ENCODE measurements at places on chromosomes 7 and 10.

DNA sequence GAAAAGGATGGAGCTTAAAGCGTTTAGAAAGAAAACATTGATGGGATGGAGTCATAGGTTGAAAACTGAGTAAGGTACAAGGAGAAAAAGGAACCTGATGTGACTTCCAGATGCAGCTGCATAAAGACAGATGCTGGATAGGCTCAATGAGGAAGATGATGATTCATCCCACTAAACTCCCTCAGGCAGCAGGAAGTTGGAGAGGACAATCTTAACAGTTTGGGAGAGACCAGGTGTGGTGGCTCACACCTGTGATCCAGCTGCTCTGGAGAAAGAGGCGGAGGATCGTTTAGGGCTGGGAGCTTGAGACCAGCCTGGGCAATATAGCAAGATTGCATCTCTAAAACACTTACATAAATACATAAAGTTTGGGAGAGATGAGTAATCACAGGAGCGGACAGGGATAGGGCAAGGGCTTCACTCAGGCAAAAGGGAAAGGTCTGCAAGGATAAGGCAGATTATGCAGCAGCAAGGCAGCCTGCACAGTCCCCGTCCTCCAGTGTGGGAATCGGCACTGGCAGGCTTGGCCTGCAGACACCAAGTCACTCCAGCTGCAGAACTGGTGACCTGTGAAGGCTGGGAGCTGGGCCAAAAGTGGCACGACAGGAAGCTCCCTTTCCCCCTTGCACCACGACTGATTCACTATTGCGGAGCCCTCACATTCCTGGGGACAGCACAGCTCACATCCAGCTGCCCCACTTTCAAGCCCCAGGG, 438.5 kb downstream of the GRID1 start:
- no peak for DNase-seq
- no peaks in the 10 kb centered on the region for H3K4me1 ChIP-seq
- no peak overlapping the region for H3K4me3 ChIP-seq

GRCh38 chr7:56099653-56100052, 6.6 kb downstream of the CHCHD2 start:
- H3K27me3 ChIP-seq = no peaks in the 10 kb centered on the region
- no peak for DNase-seq
- no peak overlapping the region for H3K27ac ChIP-seq
- H3K4me3 ChIP-seq = no peak overlapping the region
- H3K4me1 ChIP-seq = no peaks in the 10 kb centered on the region
- H3K36me3 ChIP-seq = peaks cover 6% of the 10 kb centered on the region

DNA sequence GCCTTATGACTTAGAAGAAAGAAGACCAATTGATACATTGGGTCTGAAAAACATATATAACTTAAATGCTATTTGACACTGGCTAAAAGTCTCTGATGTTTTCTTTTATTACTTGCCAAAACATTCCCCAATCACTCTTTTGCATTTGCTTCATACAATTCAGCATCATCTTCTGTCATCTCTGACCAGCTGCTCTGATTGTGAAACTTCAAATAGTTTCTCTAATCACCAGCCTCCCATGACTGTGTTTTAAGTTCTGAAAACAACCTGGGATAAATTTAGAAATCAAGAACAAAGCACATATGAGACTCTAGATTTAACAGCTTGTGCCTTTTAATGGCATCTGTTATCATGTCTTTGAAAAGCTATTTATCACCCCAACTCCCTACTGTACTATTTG, 208.4 kb upstream of the KCND2 start:
- no peak overlapping the region for H3K27ac ChIP-seq
- no peak overlapping the region for H3K4me3 ChIP-seq
- peaks cover 5% of the 10 kb centered on the region for H3K36me3 ChIP-seq
- peaks cover 3% of the 10 kb centered on the region for H3K4me1 ChIP-seq

- no peak overlapping the region for H3K27ac ChIP-seq
- H3K4me3 ChIP-seq = no peak overlapping the region
- no peak for DNase-seq
- H3K4me1 ChIP-seq = no peaks in the 10 kb centered on the region
Measured at GRCh38 chr10:56269181-56269580, 91.9 kb downstream of the ZWINT start.

GRCh38 chr10:44865289-44865671, 45.9 kb upstream of the TMEM72 start:
- H3K4me3 ChIP-seq = no peak overlapping the region
- peaks cover 9% of the 10 kb centered on the region for H3K27me3 ChIP-seq
- H3K36me3 ChIP-seq = no peaks in the 10 kb centered on the region
- no peak overlapping the region for H3K27ac ChIP-seq

DNA sequence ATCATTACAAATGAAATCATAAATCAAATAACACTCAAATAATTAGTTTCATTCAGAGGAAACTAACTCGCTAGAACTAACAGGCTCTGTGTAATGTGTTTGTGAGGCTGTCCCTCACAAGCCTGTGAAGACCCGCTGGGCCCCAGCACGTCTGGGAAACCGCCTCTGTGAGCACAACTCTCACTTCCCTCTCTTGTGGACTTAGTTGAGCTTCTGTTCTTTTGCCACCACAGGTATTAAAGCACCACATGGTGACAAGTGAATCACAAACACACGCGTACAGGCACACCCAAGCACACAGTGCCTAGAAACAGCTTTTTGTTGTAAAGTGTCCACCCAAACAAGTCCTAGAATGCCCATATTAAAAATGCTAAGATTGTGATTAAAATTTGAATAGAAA, 51.0 kb downstream of the ZNF777 start:
- no peak overlapping the region for H3K4me3 ChIP-seq
- DNase-seq = no peak
- H3K27me3 ChIP-seq = peaks cover 3% of the 10 kb centered on the region

DNA sequence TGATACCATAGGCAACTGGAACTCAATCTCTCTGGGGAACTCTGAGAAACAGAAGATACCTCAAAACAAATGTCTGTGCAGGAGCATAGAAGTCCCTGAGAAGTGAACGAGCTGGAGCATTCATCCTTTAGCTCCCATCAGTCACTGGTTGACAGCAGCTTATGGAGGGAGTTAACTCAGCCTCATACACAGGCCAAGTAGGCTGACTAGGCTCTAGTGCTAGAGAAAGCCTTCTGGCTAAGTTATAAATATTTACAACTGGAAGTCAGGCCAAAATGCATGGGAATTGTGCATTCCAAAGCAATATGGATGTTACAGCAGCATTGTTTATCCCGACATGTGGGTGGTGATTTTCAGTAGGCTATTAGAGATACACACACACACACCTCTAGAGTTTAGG, 66.5 kb downstream of the ANK3 start:
- no peak overlapping the region for H3K27ac ChIP-seq
- peaks cover 1% of the 10 kb centered on the region for H3K27me3 ChIP-seq
- no peak overlapping the region for H3K4me3 ChIP-seq
- no peaks in the 10 kb centered on the region for H3K4me1 ChIP-seq
- no peak for DNase-seq
- no peaks in the 10 kb centered on the region for H3K36me3 ChIP-seq

Measured in endothelial cell (in vitro differentiated cells).